ENCODE measurements at places on chromosomes 3 and 15. TPM values are rescaled to one million over a fixed set of nuclear protein-coding genes. Genes with fewer than 3 reads are reported as not detected.

Gene ITIH3
- total RNA-seq: 0.15 TPM

DNA sequence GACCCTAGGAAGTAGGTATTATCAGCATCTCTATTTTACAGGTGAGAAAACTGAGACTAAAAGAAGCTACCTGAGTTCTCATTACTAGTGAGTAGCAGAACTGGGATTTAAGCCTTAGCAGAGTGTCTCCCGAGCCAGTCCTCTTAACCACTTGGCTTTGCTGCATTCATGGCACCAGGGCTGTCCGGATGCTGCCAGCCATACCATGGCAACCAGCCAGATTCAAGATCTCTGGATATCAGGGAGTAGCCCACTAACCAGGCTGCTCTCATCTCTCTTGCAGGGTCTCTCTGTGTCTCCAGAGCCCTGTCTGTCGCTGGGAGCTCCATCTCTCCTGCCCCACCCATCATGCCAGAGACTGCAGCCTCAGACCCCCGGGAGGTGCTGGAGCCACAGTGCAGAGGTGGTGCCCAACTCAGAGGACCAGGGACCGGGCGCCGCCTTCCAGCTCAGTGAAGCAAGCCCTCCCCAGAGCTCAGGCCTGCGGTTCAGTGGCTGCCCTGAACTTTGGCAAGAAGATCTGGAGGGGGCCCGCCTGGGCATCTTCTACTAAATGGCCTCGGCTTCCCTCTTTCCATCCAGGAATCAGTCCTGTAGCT lies 1.7 kb downstream of the MESP2 start:
- peaks cover 31% of the 10 kb centered on the region for H3K4me1 ChIP-seq
- no peaks in the 10 kb centered on the region for H3K36me3 ChIP-seq
- DNase-seq: no peak

GRCh38 chr3:25313286-25313685 lies 114.8 kb upstream of the RARB start:
- no peak for DNase-seq
- H3K27ac ChIP-seq: no peak overlapping the region
- no peaks in the 10 kb centered on the region for H3K36me3 ChIP-seq
- no peaks in the 10 kb centered on the region for H3K27me3 ChIP-seq
- no peak overlapping the region for H3K4me3 ChIP-seq
- H3K4me1 ChIP-seq: no peaks in the 10 kb centered on the region

DNA sequence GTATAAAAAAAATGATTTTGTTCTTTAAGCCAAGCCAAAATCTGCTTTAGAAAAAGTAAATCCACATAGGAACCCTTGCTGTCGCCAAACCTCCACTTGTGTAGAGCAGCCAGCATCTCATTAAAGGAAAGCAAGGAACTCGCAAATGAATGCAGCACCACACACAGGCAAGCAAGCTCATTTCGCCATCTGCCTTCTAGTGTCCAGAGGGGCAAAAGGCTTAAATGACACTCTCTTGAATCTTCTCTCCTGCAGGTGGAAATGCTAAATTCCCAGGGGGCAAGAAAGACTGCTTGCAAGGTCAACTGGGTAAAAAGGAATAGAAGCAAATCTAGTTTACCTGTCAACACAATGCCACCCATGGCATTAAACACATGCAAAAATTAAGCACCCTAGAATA lies 2.4 kb downstream of the MB21D2 start:
- H3K4me1 ChIP-seq: peaks cover 3% of the 10 kb centered on the region
- H3K36me3 ChIP-seq: no peaks in the 10 kb centered on the region
- peak overlapping the region; percentile 16 for H3K27ac ChIP-seq
- no peak for DNase-seq
- peak overlapping the region; percentile 57 for H3K4me3 ChIP-seq

Gene FGD5
- 0.11 TPM for total RNA-seq

DNA sequence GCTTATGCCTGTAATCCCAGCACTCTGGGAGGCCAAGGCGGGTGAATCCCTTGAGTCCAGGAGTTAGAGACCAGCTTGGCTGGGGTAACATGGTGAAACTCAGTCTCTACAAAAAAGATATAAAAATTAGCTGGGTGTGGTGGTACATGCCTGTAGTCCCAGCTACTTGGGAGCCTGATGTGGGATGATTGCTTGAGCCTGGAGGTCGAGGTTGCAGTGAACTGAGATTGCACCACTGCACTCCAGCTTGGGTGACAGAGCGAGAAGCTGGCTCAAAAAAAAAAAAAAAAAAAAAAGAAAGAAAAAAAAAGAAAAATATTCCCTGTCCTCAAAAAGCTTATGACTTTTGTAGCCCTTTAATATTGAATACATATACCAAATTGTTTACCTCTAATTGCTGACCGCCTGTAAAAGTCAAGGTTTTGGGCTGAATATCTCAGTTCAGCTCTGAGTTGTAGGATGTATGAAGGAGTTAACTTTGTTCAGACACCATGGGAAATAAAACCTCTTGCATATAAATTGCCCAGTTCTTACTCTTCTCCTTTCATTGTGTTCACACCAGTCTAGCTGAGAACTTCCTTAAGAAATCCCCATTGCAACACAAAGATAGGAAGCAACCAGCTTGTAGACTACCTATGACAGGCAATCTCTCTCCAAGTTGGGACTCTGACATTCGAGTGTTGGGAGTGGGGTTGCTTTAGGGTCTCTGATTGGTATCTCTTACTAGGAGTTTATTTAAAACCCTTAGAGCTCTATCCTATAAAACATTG lies 97.6 kb upstream of the RASGRP1 start:
- H3K4me1 ChIP-seq: peaks cover 6% of the 10 kb centered on the region
- no peaks in the 10 kb centered on the region for H3K27me3 ChIP-seq
- H3K36me3 ChIP-seq: no peaks in the 10 kb centered on the region
- 0 out of 2 replicates have a peak overlapping the region, but pooled peaks have one; percentile 3 for H3K27ac ChIP-seq
- H3K4me3 ChIP-seq: no peak overlapping the region

GRCh38 chr15:55999658-56000057 lies 6.2 kb upstream of the NEDD4 start:
- no peak for DNase-seq
- no peak overlapping the region for H3K27ac ChIP-seq
- peaks cover 2% of the 10 kb centered on the region for H3K27me3 ChIP-seq
- no peaks in the 10 kb centered on the region for H3K36me3 ChIP-seq
- no peak overlapping the region for H3K4me3 ChIP-seq
- no peaks in the 10 kb centered on the region for H3K4me1 ChIP-seq

DNA sequence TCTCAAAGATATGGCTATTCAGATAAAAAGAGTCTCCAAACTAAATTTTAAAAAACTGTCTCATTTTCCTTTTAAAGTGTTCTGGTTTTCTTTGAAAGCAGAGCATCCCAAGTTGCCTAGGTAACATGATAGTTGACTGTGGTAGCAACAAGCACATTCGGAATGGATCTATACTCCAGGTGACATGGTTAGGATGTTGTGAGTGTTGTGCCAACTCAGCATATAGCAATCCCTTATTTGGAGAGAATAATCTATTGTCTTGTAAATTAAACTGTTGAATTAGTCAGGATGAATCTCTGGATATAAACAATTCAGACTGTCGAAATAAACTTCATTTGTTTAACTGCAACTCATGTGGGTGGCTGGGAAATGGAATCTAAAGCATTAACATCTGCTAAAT lies 418.6 kb downstream of the TUSC7 start:
- no peaks in the 10 kb centered on the region for H3K36me3 ChIP-seq
- H3K27me3 ChIP-seq: no peaks in the 10 kb centered on the region
- H3K4me3 ChIP-seq: no peak overlapping the region
- DNase-seq: no peak
- no peak overlapping the region for H3K27ac ChIP-seq
- no peaks in the 10 kb centered on the region for H3K4me1 ChIP-seq

Data from GM12878 (cell line).